ENCODE measurements at places on chromosomes 2 and 18.
A peak's percentile ranks its signal among the peaks of the same experiment; 100 is the strongest.

DNA sequence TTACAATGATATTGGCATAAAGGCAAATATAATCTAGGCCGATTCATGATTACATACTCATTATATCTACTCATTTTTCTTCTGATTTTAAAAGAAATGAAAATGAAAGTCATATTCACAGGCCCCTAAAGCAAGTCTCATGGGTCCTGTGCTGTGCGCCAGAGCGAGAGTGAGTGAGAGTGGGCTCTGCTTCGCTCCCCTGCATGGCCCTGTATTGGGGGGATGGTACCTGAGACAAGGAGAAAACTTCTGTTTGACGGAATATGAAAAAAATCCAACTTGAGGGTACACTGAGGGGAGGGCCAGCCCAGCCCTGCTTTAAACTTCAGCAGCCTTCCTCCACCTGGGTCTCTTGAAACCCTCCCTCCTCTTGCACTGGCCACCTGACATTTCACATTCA lies 81.4 kb upstream of the RGPD5 start:
- H3K27me3 ChIP-seq, result no peaks in the 10 kb centered on the region
- H3K36me3 ChIP-seq, result no peaks in the 10 kb centered on the region
- H3K27ac ChIP-seq, result no peak overlapping the region
- ATAC-seq, result no peak

DNA sequence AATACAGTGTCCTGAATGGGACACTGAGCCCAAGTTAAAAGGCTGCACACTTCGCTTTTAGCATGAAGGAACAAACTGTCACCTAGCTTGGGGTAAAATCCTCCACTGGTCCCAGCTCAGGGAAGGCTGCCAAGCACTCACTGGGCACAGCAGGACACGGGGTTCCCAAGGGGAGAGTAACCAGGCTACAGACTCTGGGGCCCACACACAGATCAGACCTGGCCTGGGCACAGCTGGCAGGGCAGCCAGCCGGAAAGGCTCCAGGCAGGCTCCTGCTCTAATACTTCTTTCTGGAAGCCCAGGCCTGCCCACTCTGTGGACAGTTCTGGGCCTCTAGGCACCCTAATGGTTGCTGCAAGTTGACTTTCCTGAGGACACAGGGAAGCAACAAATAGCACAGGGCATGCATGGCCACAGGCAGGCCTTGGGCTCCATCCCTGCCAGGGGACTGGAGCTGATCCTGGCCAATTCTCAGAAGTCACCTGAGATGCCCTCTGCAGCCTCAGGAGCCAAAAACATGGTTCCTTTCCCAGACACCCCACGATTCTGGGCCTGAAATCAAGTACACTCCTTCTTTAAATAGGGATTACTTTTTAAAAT lies 18.7 kb upstream of the SULT1C3 start:
- no peaks in the 10 kb centered on the region for H3K4me1 ChIP-seq
- H3K4me3 ChIP-seq, result no peak overlapping the region
- H3K36me3 ChIP-seq, result no peaks in the 10 kb centered on the region
- H3K27me3 ChIP-seq, result no peaks in the 10 kb centered on the region
- no peak for ATAC-seq

- no peak overlapping the region for H3K27ac ChIP-seq
- peaks cover 82% of the 10 kb centered on the region for H3K4me1 ChIP-seq
- H3K27me3 ChIP-seq, result no peaks in the 10 kb centered on the region
- peaks cover 58% of the 10 kb centered on the region for H3K36me3 ChIP-seq
- ATAC-seq, result no peak
Measured at GRCh38 chr2:33505966-33506365, 29.5 kb downstream of the RASGRP3 start.

DNA sequence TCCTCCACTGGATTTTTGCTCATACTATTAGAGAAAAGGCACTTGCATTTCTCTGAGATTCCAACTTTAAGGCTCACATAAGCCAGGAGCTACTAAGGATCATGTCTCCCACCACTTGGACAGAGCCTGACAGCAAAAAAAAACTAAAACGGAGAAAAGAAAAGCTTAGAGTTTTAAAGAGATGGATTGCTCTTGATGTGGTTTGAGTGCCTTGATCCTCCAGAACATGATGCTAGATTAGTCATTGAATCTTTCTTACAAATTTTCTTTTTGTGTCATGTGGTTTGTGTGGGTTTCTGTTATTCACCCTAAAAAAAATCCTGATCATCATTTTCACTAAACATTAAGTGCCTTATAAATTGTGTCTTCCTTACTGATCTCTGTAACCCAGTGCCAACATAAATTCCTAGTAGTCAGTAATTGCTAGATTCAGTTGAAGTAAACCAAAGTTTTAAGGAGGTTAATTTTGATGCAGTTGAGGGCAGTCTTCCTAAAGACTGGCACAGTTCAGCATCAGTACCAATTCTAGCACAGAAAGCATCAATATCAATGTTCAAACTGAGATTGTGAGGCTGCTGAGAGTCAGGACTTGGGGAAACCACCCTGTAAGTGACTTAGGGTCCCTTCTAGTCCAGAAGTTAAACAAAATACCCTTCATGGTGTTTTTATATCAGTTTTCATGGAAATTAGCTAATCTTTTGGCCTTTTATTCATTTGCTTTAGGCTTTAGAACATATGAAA lies 206.3 kb downstream of the RAD51AP2 start:
- no peak overlapping the region for H3K4me3 ChIP-seq
- no peak overlapping the region for H3K27ac ChIP-seq
- no peaks in the 10 kb centered on the region for H3K27me3 ChIP-seq

DNA sequence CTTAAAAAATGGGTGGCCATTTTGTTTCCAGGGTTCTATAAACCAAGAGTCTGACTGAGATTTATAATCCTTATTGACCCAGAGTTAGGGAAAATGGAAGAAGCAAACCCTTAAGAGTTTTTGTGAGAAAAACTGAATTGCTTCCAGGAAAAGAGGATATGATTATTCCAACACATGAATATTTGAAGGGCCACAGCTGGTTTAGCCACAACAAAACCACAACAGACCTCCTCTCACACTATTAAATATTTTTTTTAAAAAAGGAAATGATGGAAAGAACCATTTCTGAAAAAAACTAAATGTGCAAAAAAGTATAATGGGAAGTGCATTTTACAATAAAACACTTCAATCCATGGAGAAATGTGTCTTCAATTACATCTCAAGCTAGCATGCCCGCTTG lies 182.7 kb downstream of the ETAA1 start:
- no peaks in the 10 kb centered on the region for H3K4me1 ChIP-seq
- H3K36me3 ChIP-seq, result no peaks in the 10 kb centered on the region
- H3K4me3 ChIP-seq, result no peak overlapping the region
- no peak for ATAC-seq
- H3K27ac ChIP-seq, result no peak overlapping the region

DNA sequence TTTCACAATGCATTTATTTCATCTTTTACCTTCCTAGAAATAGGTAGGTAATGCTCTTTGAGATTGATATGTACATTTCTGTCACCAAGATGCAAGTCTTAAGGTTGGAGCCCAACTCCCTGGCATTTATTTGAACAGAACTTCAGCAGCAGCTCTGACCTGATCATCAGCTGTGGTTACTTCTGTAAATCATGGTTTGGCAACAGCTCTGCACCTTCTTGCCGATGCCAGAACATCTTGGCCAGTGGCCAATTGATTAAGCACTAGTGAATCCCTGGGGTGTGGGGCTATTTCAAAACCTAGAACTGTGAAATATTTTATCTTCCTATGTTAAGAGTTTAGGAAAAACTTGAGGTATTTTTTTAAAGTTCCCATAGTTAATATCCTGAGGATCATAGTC lies 124.8 kb upstream of the NYAP2 start:
- H3K4me3 ChIP-seq, result no peak overlapping the region
- H3K27ac ChIP-seq, result no peak overlapping the region
- H3K4me1 ChIP-seq, result peaks cover 45% of the 10 kb centered on the region
- ATAC-seq, result no peak
- no peaks in the 10 kb centered on the region for H3K27me3 ChIP-seq

- H3K36me3 ChIP-seq, result peaks cover 75% of the 10 kb centered on the region
- no peak overlapping the region for H3K27ac ChIP-seq
- H3K27me3 ChIP-seq, result no peaks in the 10 kb centered on the region
- H3K4me3 ChIP-seq, result no peak overlapping the region
- ATAC-seq, result no peak
- H3K4me1 ChIP-seq, result peaks cover under 1% of the 10 kb centered on the region
Measured at GRCh38 chr2:143535802-143536201, 406.6 kb downstream of the ARHGAP15 start.

DNA sequence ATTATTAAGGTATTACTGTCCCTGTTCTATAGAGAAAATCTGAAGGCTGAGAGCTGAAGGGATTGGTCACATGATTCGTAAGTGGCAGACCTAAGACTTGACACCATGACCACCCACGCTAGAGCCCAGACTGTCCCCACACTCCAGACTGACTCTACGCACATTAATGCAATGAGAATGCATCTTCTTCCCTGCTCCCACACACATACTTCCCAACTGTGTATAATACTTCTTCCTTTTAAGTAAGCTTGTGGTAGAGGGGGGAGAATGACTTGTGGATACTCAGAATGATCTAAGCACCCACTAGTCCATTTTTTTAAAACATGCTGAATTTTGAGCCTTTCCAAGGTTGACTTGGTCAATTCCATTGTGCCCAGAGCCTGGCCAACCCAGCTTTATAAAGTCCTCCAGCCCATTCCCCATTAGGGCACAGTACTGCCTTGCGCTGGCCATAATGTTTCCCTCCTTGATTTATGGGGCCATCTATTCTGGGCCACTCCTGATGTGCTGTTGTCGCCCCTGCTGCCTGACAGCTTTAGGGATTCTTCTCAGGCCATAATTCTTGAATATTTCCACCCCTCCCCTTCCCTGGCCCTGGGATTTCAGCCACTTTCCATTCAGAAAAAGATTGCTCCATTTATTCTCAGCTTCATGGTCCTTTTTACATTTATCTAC lies 28.7 kb downstream of the ALK start:
- no peak overlapping the region for H3K27ac ChIP-seq
- H3K4me3 ChIP-seq, result no peak overlapping the region
- ATAC-seq, result no peak
- peaks cover 38% of the 10 kb centered on the region for H3K27me3 ChIP-seq
- no peaks in the 10 kb centered on the region for H3K4me1 ChIP-seq

- no peak overlapping the region for H3K4me3 ChIP-seq
- H3K27ac ChIP-seq, result no peak overlapping the region
- H3K4me1 ChIP-seq, result no peaks in the 10 kb centered on the region
- peaks cover 57% of the 10 kb centered on the region for H3K36me3 ChIP-seq
- H3K27me3 ChIP-seq, result no peaks in the 10 kb centered on the region
Measured at GRCh38 chr18:9563331-9563730, 51.0 kb downstream of the PPP4R1 start.

DNA sequence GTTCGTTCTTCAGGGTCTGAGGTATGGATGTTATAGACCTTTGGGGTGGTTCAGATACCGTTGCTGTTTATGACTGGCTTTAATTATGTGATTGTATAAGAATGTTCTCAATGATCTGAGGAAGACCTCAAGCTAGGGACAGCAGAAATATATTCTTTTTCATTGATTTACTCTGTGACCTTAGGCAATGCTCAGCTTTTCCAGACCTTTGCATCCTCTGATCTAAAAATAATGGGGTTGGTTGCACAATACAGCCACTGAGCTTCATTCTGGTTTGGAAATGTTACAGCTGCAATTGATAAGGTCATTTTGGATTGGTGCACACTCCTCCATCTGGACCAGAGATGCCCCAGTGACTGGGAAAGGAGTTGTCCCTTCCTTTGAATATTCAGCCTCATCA lies 17.2 kb upstream of the CABYR start:
- H3K4me3 ChIP-seq, result no peak overlapping the region
- no peaks in the 10 kb centered on the region for H3K27me3 ChIP-seq
- H3K4me1 ChIP-seq, result no peaks in the 10 kb centered on the region
- ATAC-seq, result no peak
- peaks cover 38% of the 10 kb centered on the region for H3K36me3 ChIP-seq

DNA sequence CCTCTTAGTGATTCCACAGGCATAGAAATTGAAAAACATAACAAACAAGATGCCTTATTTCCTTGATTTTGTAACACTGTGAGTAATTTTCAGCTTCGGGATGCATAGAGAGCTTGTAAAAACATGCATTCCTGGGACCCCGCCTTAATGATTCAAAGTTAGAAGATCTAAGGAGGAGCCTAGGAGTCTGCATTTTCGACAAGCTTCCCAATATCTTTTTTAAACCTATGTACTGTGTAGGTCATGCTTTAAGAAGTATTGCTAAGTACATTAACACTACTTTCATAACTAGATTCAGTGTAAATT lies 109.8 kb upstream of the ZNF516 start:
- H3K4me3 ChIP-seq, result no peak overlapping the region
- no peak overlapping the region for H3K27ac ChIP-seq
- H3K4me1 ChIP-seq, result no peaks in the 10 kb centered on the region
- no peak for ATAC-seq
- H3K27me3 ChIP-seq, result no peaks in the 10 kb centered on the region

- H3K27ac ChIP-seq, result no peak overlapping the region
- peak overlapping the region; percentile 62 for H3K4me3 ChIP-seq
- peaks cover 61% of the 10 kb centered on the region for H3K27me3 ChIP-seq
- no peaks in the 10 kb centered on the region for H3K36me3 ChIP-seq
Measured at GRCh38 chr2:201882353-201883090, 76.2 kb downstream of the CDK15 start.
